ENCODE measurements at places on chromosomes 5 and 9.

- no peak for DNase-seq
Observed at GRCh38 chr5:140351609-140352334, 5.4 kb upstream of the HBEGF start.

- DNase-seq = no peak
Observed at GRCh38 chr9:12930906-12931305, 156.1 kb downstream of the LURAP1L start.

- DNase-seq = no peak
Observed at GRCh38 chr9:111098093-111098492, 59.8 kb upstream of the LPAR1 start.

- DNase-seq = no peak
Observed at GRCh38 chr9:136052991-136053756, 41.9 kb downstream of the NACC2 start.

GRCh38 chr9:135062254-135062653, 25.2 kb upstream of the OLFM1 start:
- DNase-seq = no peak

DNA sequence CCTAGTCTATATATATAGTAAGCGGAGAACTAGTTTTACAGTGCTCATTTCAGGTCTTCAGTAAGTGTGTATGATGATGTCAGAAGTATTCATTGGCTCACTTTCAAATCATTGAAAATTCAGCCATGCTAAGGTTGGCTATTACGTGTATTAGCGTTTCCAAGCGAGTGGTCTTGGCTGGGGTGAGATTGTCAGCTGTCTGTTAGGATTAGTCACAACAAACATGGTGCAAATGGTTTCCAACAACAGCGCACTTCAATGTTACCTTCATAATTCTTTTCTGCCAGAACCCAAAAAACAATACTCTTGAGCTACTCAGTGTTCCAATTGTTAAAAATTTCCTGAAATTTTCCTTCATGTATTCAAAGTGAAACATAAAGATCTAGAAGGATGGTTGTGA, 283.0 kb downstream of the AOPEP start:
- no peak for DNase-seq

DNA sequence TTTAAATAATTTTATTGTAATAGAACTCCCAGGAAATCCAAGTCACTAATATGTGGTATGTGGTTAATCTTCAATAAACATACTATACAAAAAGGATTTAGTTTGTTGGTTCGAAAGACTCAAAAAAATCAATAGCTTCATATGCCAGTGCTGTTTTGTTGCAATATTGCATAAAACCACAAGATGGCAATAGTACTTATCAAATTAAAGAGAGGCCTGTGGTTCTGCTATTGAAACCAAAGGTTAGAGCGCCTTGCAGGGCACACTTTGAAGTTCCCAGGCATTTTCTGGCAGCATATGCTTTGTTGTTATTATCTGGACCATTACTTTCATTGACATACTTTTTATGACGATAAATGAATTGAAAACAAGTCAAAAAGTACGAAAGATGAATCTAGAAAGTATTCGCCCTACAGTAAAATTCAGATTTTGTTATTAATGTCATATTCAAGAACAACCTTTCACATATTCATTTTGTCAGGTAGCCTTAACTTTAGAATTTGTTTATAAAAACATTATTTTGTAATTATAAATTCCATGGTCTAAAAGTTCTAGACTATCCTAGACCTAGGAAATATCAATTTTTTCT, 316.3 kb downstream of the MCTP1 start:
- no peak for DNase-seq

DNA sequence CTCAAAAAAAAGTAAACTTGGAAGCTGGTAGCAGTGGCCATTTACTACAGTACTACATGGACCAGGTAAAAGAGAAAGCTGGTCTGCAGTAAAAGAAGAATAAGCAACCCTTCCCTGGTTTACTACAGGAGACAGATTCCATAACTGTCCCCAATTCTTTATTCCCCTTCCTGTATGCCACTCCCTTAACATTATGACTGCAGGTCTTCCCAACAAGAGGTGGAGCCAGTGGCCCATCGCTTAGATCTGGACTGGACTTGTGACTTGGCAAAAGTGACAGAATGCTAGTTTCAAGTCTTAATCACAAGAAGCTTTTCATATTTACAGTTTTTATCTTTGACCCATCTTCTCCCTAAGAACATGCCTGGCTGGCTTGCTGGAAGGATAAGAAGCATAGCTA, 42.6 kb upstream of the SLC12A2 start:
- no peak for DNase-seq

- no peak for DNase-seq
Observed at GRCh38 chr5:134037160-134037559, 32.4 kb upstream of the VDAC1 start.

GRCh38 chr9:127903557-127904475, 4.4 kb upstream of the ST6GALNAC6 start:
- DNase-seq = no peak

GRCh38 chr9:89173072-89173471, 5.5 kb downstream of the SHC3 start:
- DNase-seq = no peak

- no peak for DNase-seq
Observed at GRCh38 chr5:39177631-39177964, 41.8 kb downstream of the FYB1 start.

DNA sequence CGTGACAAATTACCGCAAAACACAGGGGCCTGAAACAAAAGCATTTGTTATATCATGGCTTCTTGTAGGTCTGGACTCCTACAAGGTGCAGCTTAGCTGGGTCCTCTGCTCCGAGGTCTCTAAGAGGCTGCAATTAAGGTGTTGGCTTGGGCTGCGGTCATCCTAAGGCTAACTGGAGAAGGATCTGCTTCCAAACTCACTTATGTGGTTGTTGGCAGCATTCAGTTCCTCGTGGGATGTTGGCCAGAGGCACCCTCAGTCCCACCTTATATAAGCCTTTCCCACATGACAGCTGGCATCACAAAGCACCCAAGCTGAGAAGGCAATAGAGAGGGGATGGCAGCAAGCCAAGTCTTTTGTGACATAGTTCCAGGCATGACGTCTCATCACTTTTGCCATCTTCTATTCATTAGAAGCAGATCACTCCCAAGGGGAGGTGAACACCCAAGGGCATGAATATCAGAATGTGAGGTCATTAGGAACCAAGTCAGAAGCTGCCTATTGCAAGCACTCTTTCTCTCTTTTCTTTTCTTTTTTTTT, 47.9 kb upstream of the ZBTB43 start:
- DNase-seq = no peak

All from 8988T (cell line).